ENCODE measurements at places on chromosomes 1 and 21.

DNA sequence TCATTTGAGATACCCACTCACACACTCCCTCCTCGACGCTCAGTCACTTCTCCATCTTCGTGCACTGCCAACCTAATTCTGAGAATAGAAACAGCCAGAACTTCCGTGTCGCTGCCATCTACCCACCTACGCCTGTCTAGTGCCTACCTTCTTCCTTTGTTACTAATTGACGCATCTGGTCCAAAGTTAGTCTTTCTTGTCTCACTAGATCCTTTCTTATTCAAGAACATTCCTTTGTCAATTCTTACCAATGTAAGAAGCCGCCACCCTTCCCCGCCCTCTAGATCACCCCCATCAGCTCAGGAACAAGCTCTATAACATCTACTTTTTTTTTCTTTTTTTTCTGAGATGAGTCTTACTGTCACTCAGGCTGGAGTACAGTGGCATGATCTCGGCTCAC, 3.7 kb downstream of the PADI6 start:
- no peak for DNase-seq

- no peak for DNase-seq
Observed at GRCh38 chr1:41777695-41778094, 141.0 kb downstream of the HIVEP3 start.

GRCh38 chr1:183898001-183898396, 93.1 kb downstream of the RGL1 start:
- DNase-seq, result no peak

DNA sequence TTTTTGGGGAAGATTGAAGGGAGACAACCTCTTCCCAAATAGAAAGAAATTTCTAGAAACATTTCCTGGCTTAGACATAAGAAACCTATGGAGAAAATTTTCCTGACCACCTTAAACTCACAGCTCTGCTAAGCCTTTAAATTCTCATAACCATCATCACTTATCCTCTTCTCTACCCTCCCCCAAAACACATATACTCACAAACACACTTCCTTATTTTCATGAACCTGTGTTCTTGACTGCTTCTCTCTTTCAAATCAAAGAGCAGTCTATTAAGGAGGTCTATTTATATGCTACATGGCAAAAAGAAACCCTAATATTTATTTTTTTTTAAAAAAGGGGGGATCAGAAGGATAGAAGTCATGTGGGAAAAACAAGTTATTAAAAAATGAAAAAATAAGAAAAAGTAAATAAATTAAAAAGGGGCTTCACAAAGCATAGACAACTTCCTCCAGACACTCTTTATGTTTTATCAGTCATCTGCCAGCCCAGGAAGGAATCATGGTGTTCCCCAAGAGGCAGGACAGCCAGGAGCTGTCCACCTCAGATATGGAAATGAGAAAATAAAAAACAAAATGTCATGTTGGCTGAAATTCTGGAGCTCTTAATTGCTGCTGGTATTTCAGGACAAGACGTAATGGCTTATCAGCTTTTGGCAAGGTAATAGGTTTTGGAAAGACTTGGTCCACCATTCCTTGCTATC, 12.8 kb upstream of the RGS2 start:
- DNase-seq, result no peak

DNA sequence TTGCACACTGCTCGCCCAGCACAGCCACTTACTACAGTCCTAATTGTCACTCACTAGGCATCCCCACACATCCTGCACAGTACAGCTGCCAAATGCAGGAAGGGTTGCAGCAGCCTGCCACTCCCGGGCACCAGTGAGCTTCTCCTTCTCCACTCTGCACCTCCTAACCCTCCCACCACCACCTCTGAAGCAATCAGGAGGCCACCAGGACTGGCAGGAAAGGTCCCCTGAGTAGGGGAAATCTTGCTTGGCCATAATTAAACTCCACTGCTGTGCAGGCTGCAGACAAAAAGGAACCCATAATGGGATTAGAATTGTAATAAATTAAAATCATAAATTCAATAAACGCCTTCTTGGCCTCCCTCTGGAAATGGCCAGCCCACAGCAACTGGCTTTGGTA, 31.8 kb downstream of the FBXO2 start:
- no peak for DNase-seq

DNA sequence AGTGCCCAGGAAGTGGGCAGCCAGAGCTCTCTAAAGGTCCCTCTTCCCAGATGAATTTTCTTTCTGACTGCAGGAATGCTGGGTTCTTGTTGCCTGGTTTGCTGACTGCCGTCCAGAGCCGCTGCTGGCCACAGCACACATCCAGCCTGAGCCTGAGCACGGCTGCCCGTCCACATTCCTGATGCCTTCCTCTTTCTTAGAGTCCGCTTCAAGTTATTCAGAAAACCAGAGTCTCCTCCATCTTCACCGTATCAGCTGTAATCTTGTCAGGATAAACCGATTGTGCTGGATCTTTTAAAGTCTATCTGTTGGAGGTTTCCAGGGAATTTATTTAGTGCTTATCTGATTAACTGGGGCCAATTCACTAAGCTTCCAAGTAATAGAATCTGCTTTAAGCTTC, 84.8 kb upstream of the BCAR3 start:
- DNase-seq, result no peak

DNA sequence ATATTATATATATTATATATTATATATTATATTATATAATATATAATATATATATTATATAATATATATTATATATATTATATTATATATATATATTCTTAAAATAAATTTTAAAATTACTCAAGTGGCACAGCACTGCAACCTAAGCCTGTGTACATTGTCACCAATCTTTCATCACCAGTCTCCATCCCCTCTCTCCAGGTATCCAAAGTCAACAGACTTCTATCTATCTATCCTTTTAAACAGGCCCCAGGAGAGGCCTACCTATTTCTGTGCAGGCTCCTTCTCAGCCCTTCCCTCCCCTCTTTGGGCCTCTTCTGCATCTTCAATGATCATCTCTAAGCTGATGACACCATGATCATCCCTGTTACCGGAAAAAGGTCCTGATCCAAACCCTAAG, 111.7 kb downstream of the RHOU start:
- DNase-seq, result no peak

GRCh38 chr1:209899948-209900347, 38.1 kb upstream of the SYT14 start:
- DNase-seq, result no peak

- DNase-seq, result no peak
Observed at GRCh38 chr1:29639741-29640427, 403.6 kb downstream of the PTPRU start.

DNA sequence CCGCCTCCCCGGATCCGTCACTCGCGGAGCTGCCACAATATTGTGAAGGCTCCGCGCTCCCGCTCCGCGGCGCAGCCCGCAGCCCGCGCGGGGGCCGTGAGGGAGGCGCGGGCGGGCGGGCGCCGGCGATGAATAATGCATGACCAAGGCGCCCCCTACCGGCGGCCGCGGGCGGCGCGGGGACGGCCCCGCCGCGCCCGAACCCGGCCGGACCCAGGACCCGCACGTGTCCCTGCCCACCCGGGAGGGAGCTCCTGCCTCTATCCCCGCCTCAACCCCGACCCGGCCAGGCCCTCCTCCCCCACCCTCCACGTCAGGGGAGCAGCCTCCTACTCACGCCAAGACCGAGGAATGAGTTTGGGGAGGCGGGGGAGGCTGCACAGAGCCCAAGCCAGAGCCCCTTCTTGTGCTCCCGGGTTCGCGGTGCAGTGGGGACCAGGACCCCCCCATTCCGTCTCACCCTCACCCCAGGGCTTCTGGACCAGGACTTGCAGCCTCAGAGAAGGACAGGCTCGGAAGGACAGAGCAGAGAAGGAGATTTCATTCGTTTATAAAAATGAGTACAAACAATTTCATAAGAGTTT, 70.8 kb upstream of the CASZ1 start:
- no peak for DNase-seq

DNA sequence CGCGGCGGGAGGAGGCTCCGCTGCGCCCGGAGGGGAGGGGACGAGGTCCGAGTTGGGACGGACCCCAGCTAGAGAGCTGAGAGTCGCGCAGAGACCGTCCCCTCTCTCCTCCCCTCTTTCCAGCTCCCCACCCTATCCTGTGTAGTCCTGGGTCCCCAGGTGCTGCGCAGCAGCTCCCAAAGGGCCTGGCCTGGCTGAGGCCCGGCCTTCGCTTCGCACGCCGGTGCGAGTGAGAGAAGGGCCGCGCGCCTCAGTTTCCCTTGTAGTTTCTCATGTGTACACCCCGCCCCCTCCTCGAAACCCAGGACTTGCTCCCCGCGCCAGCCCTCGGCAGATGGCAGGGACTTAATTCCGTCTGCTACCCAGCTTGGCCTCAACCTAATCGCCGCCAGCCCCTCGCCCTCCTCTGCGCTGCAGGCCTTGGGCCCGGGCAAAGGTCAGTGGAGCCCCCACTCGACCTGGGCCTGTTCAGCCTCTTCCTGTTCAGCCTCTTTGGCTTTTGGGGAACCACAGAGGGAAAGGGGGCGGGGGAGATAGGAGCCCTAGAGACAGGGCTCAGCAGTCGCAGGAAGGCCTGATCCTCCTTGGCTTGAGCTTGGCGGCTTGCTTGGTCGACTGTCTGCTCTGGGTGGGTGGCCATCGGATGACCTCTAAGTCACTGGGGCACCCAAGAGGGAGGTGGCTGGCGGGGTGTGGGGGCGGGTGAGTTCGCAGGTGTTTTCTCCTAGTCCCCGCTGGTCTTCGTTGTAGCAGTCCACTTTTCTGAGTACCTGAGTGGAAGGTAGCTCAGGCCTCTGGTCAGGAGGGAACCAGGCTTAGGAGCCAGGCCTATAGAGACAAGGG, 1.0 kb downstream of the ZNF687 start:
- DNase-seq, result no peak

GRCh38 chr1:30444850-30445249, 278.5 kb downstream of the MATN1 start:
- no peak for DNase-seq

DNA sequence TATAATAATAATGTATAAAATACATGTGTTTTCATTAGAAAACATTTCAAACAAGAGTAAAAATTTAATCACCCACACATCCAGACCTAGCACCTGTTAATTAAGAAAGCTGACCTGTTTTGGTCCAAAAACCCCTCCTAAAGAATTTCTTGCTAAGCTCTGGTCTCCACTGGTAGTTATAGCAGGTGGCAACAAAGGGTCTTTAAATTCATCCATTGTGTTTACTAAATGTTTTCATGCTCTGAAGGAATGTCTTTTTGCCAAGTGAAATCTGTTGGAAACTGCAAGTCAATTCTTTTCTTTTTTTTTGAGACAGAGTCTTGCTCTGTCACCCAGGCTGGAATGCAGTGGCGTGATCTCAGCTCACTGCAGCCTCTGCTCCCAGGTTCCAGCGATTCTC, 141.1 kb downstream of the ESRRG start:
- DNase-seq, result no peak

DNA sequence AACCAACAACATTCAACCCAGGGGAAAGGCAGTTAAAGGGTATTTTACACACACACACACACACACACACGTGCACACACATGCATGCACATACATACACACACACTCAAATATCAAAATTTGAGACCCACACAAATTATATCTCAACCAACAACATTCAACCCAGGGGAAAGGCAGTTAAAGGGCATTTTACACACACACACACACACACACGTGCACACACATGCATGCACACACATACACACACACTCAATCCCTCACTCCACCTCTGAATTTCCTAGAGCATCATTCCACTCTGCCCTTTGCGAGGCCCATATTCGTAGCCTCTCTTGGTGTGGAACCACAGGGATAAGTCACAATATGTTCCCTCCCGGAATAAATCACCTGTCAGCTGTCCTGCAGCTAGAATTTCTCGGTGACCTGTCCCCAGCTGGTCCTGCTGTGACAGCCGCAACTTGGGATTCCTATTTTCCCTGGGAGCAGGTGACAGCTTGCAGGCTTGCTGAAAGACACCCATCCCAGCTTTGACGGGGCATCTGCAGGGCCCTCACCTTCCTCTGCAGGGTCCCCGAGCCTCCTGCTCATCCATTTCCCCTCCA, 122.7 kb downstream of the PSMG1 start:
- no peak for DNase-seq

GRCh38 chr1:6545276-6546112, 8.8 kb downstream of the NOL9 start:
- DNase-seq, result no peak

DNA sequence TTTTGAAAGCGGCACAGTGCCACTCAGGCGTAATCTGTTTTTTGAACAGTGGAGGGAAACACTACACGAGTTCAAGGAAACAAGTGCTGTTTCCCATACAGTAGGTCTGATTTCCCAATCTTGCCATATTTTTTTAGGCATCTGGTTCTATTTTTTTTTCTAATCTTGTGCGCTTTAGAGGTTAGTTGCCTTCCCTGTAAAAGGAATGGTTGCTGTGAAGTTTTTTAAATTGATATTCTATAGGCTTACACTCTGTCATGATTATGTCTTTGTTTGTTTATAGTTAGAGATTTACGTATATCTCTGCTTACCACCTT, 1.2 kb downstream of the NASP start:
- DNase-seq, result no peak

GRCh38 chr1:201692555-201693394, 136.2 kb upstream of the IPO9 start:
- DNase-seq, result no peak

DNA sequence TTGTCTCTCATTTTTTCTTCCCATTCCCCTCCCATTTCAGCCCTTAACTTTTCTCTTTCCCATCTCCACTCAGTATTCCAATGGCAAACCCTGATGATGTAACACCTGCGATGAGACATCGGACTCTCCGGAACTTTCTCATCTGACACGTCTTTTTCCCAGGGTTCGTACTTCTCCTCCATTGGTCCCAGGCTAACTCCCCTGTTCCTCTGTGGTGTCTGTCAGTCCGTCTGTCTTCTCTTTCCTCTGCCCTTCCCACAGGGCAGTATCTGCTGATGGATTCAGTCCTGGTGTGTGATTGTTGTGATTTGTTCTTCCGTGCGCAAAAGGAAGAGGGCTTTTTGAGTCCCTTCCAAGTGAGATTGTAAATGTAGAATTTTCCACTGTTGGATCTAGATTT, 27.7 kb downstream of the VANGL2 start:
- no peak for DNase-seq

DNA sequence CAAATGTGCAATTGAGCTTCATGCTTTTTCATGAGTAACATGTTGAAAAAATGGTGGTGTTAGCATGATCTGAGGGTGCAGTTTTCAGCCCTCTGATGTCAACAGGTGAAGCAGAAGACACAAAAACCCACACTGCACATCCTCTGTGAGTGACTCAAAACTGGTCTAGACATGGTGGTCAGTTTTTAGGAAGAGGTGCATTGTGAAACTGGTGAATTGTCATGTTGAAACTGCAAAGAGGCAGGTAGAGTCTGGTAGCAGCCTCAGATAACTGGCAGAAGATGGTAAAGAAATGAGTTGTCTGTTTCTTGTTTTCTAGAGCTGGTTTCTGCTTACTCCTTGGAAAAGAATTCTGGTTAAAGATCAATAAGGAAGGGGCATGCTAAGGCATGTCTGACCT, 97.3 kb upstream of the HMCN1 start:
- no peak for DNase-seq

- no peak for DNase-seq
Observed at GRCh38 chr1:201074018-201074417, 38.2 kb downstream of the CACNA1S start.

All from NCI-H187 treated with DMSO at 0.1 percent for 48 hours (cell line).